ENCODE measurements at places on chromosomes 6 and 20.

DNA sequence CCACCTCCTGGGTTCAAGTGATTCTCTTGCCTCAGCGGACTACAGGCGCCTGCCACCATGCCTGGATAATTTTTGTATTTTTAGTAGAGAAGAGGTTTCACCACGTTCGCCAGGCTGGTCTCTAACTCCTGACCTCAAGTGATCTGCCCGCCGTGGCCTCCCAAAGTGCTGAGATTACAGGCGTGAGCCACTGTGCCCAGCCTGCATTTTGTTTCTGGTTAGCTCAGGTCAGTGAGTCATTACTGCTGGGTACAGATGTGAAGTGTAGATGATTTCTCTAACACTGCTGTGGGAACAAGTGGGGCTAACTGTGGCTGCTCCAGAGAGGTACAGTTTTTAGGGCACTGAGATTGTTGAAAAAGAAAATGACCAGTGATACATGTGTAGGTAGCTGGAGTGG is 188.6 kb downstream of the PRL start:
- DNase-seq, result no peak

- no peak for DNase-seq
Observed at GRCh38 chr6:169881398-169881797, 130.0 kb downstream of the ERMARD start.

- no peak for DNase-seq
Observed at GRCh38 chr20:7137395-7138151, 370.1 kb downstream of the BMP2 start.

DNA sequence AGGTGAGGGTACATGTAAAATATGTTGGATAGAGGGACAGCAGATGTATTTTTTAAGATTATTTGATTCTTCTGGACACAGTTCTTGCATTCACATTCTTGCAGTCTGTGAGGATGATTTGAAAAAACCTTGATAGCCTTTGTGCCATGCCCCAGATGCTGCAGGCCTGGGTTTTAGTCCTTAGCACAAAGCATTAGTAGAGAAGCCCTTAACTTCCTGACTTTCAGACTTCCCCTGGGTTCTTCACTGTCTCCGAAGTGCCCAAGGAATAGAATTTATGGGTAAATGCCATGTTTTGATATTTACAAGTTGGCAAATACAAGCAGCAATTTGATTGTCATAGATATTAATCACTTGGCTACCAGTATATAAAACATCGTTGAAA is 67.6 kb upstream of the SUPT3H start:
- no peak for DNase-seq

GRCh38 chr6:17277256-17277655 is 3.9 kb upstream of the RBM24 start:
- no peak for DNase-seq

Data from effector memory CD8-positive, alpha-beta T cell (primary cell).